ENCODE measurements at places on chromosomes 5 and 9.

DNA sequence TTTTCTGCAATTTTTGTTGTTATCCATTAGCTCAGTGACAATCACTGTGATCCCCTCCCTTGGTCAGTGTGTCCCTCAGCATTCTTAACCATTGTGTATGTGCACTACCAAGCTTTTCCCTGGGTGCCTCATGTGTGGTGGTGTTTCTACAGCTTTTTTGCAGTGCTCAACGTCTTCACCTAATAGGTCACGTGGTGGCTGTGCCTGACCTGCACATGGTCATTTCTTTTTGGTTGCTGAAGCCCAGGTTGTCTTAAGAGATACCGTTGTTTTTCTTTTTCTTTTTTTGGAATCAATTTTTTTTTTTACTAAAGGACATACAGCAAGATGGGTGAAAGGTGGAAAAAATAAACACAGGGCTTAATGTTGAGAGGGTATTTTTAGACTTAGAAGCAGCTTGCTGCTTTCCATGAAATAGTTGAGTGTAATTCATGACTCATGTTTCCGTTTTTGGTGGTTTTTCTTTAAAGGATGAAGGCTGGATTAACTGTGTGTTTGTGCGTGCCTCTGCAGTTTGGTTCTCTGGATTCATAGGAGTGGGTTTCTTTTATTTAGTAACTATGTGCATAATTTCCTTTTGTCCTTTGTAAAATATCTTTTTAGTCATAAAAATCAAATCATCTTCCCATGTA, 22.2 kb downstream of the SH3GL2 start:
- DNase-seq = no peak

- no peak for DNase-seq
Observed at GRCh38 chr5:155786108-155786507, 540.9 kb upstream of the SGCD start.

GRCh38 chr5:52947208-52947607, 41.9 kb upstream of the ITGA2 start:
- DNase-seq = no peak

DNA sequence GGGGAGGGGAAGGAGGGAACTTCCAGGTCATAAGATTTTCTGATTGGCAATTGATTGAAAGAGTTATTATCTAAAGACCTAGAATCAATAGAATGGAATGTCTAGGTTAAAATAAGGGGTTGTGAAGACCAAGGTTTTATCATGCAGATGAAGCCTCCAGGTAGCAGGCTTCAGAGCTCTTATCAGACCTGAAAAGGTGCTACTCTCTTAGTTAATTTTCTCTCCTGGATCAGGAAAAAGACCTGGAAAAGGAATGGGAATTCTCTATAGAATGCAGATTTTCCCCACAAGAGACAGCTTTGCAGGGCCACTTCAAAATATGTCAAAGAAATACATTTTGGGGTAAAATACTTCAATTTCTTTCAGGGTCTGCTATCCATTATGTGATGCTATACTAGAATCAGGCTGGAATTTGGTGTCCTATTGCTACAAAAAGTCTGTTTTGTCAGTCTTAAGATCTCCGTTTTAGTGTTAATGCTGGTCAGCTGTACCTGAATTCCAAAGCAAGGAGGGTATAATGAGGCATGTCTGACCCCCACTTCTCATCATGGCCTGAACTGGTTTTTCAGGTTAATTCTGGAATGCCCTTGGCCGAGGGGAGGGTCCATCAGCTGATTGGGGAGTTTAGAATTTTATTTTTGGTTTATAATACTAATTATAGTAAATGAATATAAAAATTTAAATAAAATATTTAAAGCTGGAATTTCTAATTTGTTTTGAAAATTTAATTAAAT, 16.6 kb upstream of the STOM start:
- no peak for DNase-seq

DNA sequence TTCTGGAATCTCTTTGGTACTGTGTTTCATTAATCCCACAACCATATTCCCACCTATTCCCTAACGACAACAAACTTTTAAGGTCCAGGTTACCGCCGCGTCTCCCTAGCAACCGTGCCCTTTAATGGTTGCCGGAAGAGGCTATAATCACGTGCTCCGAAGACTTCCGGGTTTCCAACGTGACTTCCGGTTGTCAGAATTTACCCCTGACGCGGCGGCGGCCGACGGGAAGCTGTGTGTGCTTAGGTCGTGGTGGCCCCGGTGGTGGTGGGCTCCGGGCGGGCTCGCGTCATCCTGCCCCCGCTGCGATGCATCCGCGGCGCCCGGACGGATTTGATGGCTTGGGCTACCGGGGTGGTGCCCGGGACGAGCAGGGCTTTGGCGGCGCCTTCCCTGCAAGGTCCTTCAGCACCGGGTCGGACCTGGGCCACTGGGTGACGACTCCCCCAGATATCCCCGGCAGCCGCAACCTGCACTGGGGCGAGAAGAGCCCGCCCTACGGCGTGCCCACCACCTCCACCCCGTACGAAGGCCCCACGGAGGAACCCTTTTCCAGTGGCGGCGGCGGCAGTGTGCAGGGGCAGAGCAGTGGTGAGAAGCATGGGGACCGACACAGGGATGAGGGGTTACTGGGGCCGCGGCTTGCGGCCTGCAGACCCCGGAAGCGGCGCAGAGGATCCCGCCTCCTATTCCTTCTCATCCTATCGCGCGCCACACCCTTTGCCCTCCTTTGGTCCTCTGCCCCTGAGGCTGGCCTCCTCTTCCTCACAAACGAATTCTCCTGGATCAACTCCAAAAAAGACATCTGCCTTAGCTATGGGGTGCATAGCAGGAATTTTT, at the start of gene SLC25A46:
Gene SLC25A46 (plus strand): TSS at position 196 of the 840 bp plus-strand sequence. CDS start 113 bp downstream, at position 309.
- DNase-seq = peak; percentile 87

DNA sequence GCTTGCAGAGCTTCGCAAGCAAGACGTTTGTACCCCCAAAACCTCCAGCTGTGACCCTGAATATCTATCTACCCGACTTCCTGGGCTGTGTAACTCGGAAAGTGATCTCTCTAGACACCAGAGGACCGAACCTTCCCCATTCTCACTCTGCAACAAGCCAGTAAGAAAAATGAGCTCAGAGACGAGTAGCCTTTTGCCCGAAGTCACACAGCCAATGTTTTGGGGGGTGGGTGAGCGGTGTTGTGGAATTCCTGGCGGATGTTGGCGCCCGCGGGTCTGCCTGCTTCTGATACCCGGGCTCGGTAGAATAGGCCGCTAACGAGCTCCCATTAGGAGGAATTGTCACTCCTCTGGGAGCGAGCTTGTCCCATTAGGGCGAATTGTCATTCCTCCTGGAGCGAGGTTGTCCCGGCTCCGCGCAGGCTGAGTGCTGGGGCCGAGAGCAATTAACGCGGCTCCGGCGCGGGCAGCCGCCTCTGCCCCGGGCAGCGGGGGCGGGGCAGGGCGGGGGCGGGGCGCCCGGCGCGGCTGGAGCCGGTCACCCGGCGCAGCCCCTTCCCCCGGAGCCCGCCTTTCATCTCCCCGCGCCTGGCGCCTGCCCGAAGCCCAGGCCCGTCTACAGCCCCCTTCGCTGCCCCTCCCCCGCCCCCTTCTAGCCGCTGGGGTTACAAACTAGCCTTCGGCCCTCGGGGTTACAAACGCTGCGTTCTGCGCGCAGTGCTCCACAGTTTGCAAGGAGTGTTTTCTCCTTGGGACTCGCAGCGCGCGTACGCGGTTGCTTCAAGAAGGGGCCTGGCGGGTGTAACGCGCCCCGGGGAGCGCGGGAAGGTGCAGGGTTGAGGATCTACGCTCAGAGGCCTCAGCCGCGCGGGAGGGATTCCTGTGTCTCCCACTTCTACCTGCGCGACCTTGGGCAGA, 3.5 kb upstream of the MSX2 start:
- no peak for DNase-seq

GRCh38 chr5:41856644-41857491, 13.4 kb downstream of the OXCT1 start:
- DNase-seq = peak; percentile 37

DNA sequence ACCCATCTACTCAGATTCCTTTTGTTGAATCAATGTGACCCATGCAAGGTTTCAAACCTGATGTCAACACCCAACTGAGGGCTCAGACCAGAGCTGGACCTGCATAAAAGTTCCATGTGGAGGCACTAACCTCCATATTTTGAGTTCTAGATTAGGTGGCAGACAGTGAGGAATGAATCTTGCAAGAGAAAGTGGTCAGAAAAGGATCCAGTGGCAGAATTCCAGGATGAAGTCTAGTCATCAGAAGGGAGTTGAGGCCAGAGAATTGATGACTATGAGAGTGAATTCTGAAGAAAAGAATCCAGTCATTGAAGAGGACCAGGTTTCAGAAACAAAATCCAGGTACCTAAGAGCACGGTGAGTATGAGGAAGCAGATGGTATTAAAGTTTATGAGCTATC, 205.1 kb upstream of the RGMB start:
- no peak for DNase-seq

GRCh38 chr5:171898386-171898785, 108.1 kb downstream of the FBXW11 start:
- no peak for DNase-seq

DNA sequence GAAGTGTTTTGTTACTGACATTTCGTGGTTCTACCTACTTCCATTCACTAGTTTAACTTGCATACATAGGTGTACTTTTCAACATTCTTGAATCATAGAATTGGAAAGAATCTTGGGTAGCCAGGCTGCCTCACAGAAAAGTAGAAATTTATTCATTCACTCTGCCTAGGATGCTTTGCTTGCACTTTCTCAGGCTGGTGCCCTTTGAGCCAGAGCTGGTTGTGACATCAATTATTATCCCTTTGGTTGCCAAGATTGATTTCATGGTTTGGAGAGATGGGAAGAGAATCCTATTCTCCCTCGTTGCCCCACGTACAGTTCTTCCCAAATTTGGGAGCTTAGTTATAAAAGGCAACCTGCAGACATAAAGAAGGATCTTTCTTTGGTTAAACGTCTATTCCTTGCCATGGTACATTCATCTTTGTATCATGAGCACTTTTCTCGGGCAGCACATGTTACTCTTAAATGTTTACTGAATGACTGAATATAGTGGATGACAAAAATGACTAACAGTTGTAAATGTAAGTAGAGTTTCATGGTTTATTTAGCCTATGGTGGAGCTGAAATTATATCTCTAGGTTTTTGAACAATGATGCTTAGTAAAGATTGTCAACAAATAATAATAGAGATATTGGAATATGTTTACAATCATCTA, 195.5 kb downstream of the COMMD10 start:
- DNase-seq = no peak

DNA sequence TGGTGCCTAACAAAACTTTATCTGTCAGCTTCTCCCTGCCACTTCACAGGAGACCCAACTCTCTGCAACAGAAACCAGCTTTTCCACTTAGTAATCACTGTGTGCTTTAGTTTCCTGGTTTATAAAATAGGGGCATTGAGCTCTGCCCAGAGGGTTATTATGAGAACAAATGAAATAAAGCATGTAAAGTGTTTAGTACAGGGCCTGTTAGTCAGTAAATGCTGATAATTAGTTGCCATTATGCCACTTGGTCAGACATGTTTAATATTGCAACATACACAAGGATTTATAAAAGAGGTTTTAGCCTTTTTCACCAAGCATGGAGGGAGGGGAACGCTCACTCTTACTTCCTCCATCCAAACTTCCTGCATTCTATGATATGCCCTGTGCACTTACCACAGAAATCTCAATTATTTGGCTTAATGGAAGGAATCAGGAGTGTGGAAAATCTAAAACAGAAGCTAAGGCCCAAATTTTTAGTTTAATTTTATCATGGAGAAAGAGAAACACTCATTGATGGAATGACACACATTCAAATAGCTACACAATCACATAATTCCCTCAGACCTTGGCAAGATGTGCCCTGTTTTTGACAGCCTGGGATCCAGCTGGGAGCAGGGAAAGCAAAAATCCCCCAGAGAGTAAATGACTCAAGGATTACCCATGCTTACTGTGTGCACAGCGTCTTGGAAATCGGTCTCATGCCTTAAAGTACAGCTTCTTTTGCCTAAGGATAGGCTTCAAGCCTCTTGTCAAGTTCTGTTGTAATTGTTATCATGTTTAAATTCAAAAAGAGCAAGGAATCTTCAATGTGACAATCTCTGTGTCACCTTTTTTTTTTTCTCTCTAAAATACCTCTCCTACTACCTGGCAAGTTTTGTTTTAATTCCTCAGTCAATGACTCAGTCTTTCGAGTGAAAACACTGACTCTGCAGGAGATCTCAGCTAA, 34.0 kb downstream of the ZNF474 start:
- DNase-seq = no peak

GRCh38 chr9:101427957-101428655, 7.5 kb downstream of the ALDOB start:
- DNase-seq = no peak

DNA sequence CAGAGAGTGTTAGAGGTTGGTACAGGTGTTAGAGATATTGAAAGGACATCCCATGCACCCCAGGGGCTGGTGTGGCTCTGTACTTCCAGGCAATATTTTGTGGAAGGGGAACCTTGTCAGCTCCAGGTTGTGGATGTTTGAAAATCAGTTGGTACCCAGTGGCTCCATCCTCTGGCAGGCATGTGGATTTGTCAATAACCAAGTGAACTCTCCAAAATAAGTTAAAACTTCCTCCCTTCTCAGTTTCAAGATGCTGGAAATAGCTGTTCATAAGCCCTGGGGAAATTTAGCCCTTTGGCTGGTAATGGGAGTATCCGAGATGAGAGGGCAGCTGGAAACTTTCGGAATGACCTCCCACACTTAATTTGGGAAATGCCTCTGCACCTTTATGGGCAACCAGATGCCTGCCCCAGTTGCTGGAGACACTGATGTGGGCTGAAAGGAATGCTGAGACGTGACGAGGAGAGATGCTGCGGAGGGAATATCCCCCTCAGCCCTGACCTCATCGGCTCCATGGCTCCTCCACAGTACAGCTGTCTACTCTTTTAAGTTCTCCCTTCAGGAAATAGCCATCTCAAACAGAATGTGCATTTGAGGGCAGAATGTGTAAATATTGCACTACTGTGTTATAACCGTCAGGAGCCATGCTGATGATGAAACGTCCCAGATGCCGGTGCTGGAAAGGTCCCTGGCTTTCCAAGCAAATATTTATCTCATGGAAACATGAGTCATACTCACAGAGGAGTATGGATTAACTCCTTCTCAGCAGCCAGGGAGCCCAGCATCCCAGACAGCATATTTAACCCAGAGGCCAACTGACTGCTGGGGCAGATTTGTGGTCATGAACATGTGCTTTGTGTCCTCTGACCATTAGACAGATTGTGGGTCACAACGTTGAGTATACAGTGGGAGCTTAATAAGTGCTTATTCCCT, 29.5 kb downstream of the TGFBI start:
- no peak for DNase-seq
